ENCODE measurements at places on chromosomes 11 and 22.

- no peak overlapping the region for H3K27ac ChIP-seq
- DNase-seq: peak; percentile 58
- no peak overlapping the region for H3K4me3 ChIP-seq
- no peaks in the 10 kb centered on the region for H3K36me3 ChIP-seq
Measured at GRCh38 chr11:11403763-11404725, 51.0 kb upstream of the CSNK2A3 start.

GRCh38 chr11:897253-898142 is 13.1 kb downstream of the CHID1 start:
- no peak overlapping the region for H3K27ac ChIP-seq
- H3K4me3 ChIP-seq: no peak overlapping the region
- peaks cover 4% of the 10 kb centered on the region for H3K36me3 ChIP-seq
- no peaks in the 10 kb centered on the region for H3K27me3 ChIP-seq

DNA sequence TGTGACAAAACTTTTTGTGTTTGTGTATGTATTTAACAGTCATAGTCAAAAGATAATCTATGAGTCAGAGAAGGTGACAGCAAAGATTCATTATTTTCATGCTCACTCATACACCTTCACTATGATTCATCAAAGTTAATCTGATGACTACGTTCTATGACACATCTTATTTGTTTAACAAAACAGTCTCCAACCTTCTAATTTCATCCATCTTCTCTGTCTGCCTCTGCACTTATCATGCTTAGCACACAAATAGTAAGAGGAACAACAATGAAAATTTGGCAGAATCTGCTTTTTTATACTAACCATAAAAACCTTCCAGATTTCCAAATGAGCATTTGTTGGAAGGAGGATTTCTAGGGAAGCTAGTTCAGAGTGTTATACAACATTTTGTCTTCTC is 568.9 kb downstream of the LUZP2 start:
- H3K4me3 ChIP-seq: no peak overlapping the region
- peak; percentile 1 for DNase-seq
- no peak overlapping the region for H3K27ac ChIP-seq
- H3K36me3 ChIP-seq: no peaks in the 10 kb centered on the region
- H3K27me3 ChIP-seq: no peaks in the 10 kb centered on the region

GRCh38 chr22:27139935-27140511 is 482.6 kb downstream of the MIAT start:
- peaks cover 23% of the 10 kb centered on the region for H3K4me1 ChIP-seq
- no peak overlapping the region for H3K4me3 ChIP-seq
- H3K27ac ChIP-seq: peak overlapping the region; percentile 41
- DNase-seq: peak; percentile 89

DNA sequence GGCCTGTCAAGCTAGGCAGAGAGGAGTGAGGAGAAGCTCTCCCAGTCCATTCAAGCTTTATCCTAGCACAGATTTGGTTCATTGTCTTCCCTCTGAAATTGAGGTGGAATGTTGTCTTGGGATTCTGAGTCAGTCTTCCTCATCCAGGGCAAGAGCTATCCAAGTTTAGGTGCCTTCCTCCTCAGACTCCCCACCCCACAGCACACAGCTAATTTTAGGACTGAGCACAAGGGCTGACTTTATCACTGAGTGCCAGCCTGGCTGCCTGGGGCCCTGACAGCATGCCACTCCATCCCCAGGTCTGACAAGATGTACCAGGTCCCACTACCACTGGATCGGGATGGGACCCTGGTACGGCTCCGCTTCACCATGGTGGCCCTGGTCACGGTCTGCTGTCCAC is 2.6 kb downstream of the PGAP2 start:
- H3K27me3 ChIP-seq: no peaks in the 10 kb centered on the region
- no peaks in the 10 kb centered on the region for H3K36me3 ChIP-seq
- no peak overlapping the region for H3K4me3 ChIP-seq

DNA sequence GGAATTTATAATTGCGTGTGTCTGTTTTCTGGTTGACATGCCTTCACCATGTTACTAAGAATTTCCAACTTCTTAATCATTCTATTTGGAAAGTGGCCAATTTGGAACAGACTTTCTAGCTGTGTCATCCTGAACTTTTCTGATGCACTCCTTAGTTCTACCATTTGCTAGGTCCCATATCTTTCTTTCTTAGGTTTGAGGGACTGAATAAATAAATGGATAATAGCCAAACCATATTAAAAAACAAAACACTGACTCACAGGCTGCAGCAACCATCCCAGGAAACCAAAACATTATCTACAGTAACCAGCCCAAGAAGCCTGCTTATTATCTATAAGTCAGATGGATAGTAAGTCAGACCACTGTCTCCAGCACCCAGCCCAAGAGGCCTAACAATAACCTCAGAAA is 57.5 kb upstream of the PLET1 start:
- peak; percentile 91 for DNase-seq
- peak overlapping the region; percentile 63 for H3K27ac ChIP-seq
- no peaks in the 10 kb centered on the region for H3K27me3 ChIP-seq
- H3K4me3 ChIP-seq: no peak overlapping the region
- H3K36me3 ChIP-seq: no peaks in the 10 kb centered on the region

GRCh38 chr11:65655570-65656332 is 7.0 kb downstream of the RELA start:
- H3K27ac ChIP-seq: 0 out of 2 replicates have a peak overlapping the region, but pooled peaks have one; percentile 2
- no peak overlapping the region for H3K4me3 ChIP-seq
- H3K4me1 ChIP-seq: peaks cover 10% of the 10 kb centered on the region
- no peaks in the 10 kb centered on the region for H3K27me3 ChIP-seq
- peaks cover 50% of the 10 kb centered on the region for H3K36me3 ChIP-seq

DNA sequence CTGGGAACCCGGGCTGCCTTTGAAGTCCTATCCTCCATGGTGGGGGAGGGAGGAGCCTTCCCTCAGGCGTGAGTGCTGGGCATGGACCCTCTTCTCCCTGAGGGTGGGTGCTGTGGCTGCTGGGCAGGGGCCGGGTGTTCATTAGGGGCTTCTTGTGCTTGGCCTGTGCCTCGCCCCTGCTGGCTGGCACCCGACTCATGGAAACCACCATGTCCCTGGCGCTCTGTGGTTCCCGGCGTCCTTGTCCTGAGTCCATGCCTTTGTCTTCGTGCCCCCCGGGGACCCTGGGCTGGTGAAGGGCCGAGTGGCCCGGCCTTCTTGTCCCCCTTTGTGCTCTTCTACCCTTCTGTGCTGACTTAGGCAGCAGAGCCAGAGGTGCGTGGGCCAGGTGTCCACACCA is 23.2 kb downstream of the TPCN2 start:
- H3K36me3 ChIP-seq: no peaks in the 10 kb centered on the region
- peaks cover 20% of the 10 kb centered on the region for H3K4me1 ChIP-seq
- no peak overlapping the region for H3K4me3 ChIP-seq
- H3K27ac ChIP-seq: no peak overlapping the region

GRCh38 chr11:32388871-32389770 is 46.2 kb downstream of the WT1 start:
- H3K27me3 ChIP-seq: peaks cover 45% of the 10 kb centered on the region
- 0 out of 2 replicates have a peak, but pooled peaks cover 3% of the 10 kb centered on the region for H3K4me1 ChIP-seq
- H3K36me3 ChIP-seq: no peaks in the 10 kb centered on the region
- no peak overlapping the region for H3K4me3 ChIP-seq
- DNase-seq: no peak

DNA sequence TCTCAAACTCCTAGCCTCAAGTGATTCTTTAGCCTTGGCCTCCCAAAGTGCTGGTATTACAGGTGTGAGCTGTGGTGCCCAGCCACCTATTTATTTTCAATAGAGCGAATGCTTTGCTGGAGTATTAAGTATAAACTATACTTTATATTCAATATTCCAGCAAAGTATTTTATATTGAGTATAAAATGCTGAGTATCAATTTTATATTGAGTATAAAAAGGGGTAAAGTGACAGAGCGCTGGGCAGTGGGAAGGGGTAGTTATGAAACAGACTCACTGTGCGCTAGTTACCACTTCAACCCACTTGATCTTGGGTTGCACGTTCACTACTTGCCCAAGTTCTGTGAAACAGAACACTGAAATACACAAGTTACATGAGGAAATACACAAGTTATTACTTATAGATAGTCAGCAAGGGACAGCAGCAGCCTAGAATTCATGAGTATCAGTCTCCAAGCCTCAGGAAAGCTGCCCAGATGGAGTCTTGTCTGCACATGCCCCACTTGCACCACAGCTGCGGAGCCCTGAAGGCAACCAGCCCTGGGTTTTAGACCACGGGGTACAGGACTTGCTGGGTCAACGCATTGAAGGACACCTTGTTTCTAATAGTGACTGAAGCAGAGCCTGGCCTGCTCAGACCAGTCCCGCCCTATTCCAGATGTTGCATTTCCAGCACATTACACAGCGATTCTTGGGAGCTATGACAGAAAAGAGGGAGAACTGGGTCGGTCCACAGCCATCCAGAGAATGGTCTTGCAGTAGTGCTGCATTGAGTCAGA is 51.6 kb upstream of the SYT13 start:
- no peak overlapping the region for H3K27ac ChIP-seq
- no peaks in the 10 kb centered on the region for H3K36me3 ChIP-seq
- no peak for DNase-seq
- H3K4me3 ChIP-seq: no peak overlapping the region

DNA sequence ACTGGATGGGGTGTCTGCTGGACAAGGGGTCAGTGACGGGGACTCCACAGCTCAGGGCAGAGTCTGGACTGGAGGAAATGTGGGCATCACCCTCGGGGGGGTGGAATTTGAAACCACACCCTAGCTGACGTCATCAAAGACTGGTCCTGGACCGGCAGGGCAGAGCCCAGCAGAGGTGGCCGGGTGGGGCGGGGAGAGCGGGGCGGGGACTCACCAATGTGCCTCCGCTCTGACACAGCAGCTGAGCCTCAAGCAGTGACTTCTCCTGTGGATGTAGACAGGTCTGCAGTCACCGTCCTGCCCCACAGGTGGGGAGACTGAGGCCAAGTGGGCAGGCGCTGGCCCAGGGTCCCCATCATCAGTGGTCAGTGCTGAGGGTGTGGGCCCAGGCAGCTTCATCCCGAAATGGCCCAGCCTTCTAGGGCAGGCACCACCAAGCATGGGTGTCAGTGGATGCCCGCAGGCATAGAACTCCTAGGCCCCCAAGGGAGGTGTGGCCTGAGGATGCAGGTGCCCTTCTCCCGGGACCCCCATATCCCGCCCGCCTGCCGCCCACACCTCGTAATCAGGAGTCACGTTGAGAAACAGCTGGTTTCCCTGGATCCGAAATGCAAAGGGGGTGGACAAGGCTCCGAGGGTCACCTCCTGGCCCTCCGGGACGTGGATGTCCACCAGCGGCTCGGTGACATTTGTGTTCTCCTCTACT is 603 bp downstream of the CDHR5 start:
- H3K4me3 ChIP-seq: no peak overlapping the region
- peak; percentile 60 for DNase-seq
- H3K36me3 ChIP-seq: no peaks in the 10 kb centered on the region
- peaks cover 4% of the 10 kb centered on the region for H3K4me1 ChIP-seq
- H3K27me3 ChIP-seq: no peaks in the 10 kb centered on the region
- no peak overlapping the region for H3K27ac ChIP-seq

GRCh38 chr11:109733245-109733644 is 311.3 kb downstream of the C11orf87 start:
- H3K36me3 ChIP-seq: no peaks in the 10 kb centered on the region
- peaks cover 4% of the 10 kb centered on the region for H3K4me1 ChIP-seq
- H3K27me3 ChIP-seq: no peaks in the 10 kb centered on the region
- no peak overlapping the region for H3K4me3 ChIP-seq
- DNase-seq: peak; percentile 31

DNA sequence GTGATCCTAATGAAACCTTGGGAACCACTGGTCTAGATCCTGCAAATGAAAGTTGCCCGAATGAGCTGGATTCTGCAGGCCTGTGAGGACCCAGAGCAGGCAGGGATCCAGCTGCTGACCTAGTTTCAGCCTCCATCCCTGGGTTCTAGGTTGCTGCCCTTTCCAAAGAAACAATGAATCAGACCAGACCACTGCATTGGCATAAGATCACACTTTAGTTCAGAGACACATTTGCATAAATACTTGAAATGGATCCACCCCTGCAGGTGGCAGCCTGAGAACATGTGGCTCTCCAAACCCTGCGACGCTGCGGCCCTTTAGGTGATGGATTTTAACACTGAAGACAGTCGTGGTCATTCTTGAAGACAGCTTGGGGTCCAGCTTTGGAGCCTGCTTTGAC is 23.7 kb downstream of the ADAMTS8 start:
- no peaks in the 10 kb centered on the region for H3K27me3 ChIP-seq
- H3K4me3 ChIP-seq: no peak overlapping the region

DNA sequence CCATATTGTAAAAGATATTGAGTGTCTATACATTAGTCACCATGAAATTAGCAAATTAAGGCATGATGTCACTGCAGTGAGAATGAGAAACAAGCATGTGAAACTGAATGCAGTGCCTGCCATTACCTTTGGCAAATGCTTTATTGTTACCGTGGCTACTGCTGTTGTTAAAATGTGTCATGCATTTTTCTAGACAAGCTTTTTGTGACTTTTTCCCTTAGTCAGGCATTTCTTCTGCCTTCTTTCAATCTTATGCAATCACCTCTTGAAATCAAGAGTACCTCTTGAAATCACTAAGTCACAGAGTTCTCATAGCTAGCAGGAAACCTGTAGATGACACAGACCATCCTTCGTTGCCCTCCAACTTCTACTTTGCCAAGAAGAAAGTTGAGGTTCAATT is 461.7 kb upstream of the TENM4 start:
- no peak overlapping the region for H3K27ac ChIP-seq
- no peaks in the 10 kb centered on the region for H3K27me3 ChIP-seq
- H3K36me3 ChIP-seq: no peaks in the 10 kb centered on the region
- DNase-seq: no peak
- H3K4me1 ChIP-seq: no peaks in the 10 kb centered on the region

- no peak for DNase-seq
- H3K4me3 ChIP-seq: no peak overlapping the region
- H3K27me3 ChIP-seq: no peaks in the 10 kb centered on the region
- no peaks in the 10 kb centered on the region for H3K4me1 ChIP-seq
- no peaks in the 10 kb centered on the region for H3K36me3 ChIP-seq
Measured at GRCh38 chr11:17401841-17402240, 13.4 kb upstream of the KCNJ11 start.

DNA sequence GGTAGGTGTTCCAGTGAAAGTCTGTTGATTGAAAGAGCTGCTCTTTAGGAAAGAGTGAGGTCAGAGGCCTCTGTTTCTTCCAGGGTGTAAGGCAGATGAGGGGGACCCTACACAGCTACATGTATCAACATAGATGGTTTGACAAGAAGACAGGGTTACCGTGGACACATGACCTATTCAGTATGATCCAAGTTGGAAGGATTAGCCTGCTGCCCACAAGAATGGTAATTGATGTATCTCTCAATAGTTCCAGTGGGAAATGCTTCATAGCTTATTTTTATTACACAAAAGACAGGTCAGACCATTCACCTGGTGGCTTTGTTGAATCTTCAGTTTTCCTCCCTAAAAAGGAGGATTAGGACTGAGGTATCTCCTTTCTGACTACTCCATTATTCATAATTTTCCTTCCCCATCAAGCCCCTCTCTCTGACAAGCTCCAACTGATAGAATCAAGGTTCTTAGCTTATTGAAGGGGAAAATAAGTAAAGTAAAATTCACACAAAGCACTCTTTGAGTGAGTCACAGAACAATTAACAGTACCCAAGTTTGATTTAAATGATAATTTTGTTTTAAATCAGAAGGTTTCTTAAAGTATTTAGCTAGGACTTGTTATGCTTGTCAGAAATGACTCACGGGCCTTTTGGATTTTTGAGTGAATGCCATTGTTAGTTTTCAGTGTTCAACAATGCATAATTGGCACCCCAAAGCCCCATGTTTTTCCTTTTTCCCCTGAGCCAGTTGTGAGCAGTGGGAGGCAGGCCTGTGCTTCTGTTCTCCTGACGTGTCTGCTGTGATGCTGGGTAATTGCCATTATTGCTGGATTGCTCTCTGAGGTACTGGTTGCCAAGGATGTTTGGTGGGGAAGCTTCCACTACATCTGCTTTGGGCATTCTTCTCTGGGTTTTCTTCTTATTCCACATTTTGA is 373.2 kb downstream of the DDX10 start:
- DNase-seq: peak; percentile 91
- H3K36me3 ChIP-seq: no peaks in the 10 kb centered on the region
- peaks cover 42% of the 10 kb centered on the region for H3K4me1 ChIP-seq
- no peak overlapping the region for H3K4me3 ChIP-seq
- no peaks in the 10 kb centered on the region for H3K27me3 ChIP-seq
